ENCODE measurements at places on chromosomes 2 and 18.
A peak's percentile ranks its signal among the peaks of the same experiment; 100 is the strongest.

DNA sequence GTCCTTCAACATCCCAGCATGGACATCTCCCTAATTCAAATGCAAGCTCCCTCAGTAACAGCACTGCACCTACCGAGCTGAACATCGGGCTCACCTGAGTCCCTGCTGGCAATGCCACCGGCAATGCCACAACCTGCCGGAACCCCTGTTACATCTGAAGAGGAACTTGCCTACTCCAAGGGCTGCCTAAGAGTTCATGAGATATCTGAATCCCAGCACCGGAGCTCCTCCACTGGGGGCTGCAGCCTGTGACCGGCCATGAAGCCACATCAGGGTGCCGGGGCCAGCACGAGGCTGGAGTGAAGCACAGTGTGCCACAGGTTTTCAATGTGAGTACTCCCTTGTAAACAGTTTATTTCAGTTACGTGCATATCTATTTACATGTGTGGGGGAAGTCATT is 152.9 kb downstream of the EIPR1 start:
- DNase-seq, result no peak

GRCh38 chr18:37980556-37980955 is 415.0 kb upstream of the CELF4 start:
- DNase-seq, result no peak

DNA sequence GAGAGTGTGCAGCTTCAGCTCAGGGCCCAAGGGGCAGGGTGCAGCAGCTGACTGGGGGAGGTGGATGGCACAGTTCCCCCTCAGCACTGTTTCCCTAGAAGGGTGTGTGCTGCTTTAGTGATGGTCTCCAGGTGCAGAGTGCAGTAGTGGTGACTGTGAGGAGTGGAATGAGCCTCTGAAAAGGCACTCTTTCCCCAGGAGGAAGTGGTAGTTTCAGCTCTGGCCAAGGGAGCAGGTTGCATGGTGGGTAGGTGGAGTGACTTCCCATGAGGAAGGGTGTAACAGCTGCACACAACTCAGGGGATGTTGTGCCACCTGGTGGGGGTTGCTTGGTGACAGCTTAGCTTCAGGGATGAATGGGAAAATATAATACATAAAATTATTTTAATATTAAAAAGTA is 251.5 kb upstream of the NXPH2 start:
- no peak for DNase-seq

- DNase-seq, result no peak
Observed at GRCh38 chr18:13302457-13303225, 84.1 kb downstream of the LDLRAD4 start.

- no peak for DNase-seq
Observed at GRCh38 chr2:85704800-85705679, 10.9 kb downstream of the GNLY start.

DNA sequence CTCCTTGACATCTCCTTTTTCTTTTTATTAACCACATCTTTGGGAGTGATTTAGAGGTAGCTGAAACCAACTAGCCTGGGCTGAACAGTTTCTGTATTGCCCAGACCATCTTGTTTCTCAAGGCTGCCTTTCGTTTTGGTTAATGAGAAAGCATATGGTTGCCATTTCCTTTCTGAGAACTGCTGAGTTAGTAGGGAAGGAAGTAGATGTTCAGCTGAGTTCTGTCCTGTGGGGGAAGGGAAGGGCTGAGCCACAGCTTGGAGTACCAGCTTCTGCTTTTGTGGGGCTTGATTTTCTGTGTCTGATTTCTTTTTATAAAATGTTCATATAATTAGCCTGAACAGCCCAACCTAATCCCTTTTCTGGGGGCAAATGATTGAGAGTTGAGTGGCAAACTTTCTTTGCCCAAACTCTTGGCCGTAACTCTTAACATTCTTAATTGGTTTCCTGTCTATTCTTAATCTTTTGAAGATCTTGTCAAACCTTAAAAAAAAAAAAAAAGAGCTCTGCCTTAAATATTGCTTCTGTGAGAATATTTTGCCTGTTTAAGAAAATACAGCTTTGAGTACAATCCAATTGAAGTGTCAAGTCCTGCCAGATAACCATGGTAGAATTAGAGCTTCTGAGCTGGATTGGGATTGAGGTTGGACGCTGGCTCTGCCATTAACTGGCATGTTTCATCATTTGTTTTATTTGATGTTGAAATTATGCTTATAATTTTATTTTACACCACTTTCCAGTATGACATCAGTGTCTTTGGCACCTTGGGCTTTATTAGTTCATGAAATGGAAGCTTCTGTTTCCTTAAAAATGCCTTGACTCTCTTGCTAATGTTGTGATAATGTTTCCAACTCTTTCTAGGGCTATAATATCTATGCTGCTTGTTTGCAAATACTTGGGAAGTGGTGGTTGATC is 1.9 kb upstream of the NABP1 start:
- peak; percentile 35 for DNase-seq

- no peak for DNase-seq
Observed at GRCh38 chr2:218009765-218010139, 7.0 kb upstream of the TNS1 start.

GRCh38 chr18:76658627-76659026 is 163.6 kb upstream of the ZNF516 start:
- peak; percentile 55 for DNase-seq

DNA sequence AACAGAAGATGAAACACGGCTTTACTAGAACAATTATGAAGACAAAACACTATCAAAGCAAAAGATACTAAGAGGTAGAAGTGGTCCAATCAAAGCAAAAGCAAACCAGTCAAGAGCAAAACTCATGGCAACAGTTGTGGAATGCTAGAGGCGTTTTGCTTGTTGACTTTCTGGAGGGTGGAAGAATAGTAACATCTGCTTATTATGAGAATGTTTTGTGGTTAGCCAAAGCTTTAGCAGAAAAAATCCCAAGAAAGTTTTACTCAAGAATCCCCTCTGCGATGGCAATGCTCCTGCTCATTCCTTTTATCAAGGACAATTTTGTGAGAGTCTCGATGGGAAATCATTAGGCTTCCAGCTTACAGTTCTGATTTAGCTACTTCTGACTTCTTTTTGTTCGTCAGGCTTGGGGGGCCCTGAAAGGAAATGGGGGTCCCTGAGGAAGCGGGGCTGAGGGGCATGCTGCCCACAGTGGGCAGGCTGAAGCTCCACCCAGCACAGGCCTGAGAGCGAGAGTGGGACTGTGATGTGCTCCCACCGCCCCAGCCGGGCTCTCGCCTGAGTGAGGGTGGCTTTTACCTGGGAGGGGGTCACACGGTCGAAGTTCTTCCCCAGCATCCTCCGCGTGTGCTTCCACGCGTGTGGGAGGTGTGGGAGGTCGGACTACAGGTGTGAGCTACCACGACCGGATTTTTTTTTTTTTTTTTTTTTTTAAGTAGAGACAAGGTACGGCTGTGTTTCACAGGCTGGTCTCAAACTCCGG is 49.0 kb upstream of the MC4R start:
- no peak for DNase-seq

GRCh38 chr2:68849579-68850030 is 21.6 kb downstream of the BMP10 start:
- DNase-seq, result no peak

- no peak for DNase-seq
Observed at GRCh38 chr2:238320648-238321281, 447 bp downstream of the TRAF3IP1 start.

DNA sequence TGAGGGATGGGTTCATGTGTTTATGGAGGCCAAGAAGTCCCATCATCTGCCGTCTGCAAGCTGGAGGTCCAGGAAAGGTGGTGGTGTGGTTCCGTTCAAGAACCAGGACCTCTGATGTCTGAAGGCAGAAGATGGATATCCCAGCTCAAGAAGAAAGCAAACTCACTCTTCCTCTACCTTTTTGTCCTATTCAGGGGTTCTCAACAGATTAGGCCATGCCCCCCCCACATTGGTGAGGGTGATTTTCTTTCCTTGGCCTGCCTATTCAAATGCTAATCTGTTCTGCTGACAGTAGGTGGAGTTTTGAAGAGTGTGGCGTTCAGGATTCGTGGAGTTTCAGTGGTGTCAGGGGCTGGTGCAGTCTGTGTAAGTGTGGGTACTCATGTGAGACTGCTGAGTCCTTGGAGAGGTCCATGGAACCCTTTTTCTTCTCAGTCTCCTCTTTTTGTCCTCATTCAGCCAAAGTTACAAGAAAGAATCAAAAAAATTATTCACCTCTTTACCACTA is 5.9 kb downstream of the MSL3B start:
- DNase-seq, result no peak

GRCh38 chr18:13612196-13612997 is 114.0 kb downstream of the FAM210A start:
- peak; percentile 76 for DNase-seq

- DNase-seq, result no peak
Observed at GRCh38 chr2:238803996-238804870, 43.7 kb upstream of the TWIST2 start.

DNA sequence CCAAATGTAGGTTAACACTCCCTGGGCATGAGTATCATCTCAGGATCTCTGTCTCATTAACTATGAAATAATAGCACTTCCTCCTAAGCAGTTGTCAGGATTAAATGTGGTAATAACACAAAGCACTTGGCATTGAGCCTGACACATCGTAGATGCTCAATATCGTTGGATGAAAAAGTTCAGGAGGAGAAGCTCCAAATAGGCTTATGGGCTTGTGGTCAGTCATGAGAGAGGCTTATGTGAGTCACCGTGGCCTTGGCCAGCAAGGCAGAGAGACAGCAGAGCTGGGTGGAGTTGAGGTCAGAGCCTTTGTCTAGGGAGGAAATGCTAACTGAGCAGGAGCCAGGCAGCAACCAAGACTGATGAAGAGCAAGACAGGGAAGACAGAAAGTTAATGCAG is 68.3 kb upstream of the PPM1B start:
- DNase-seq, result no peak

GRCh38 chr2:26178246-26178645 is 5.4 kb downstream of the GAREM2 start:
- DNase-seq, result no peak

- DNase-seq, result peak; percentile 21
Observed at GRCh38 chr2:111117598-111118480, 2.9 kb upstream of the BCL2L11 start.

DNA sequence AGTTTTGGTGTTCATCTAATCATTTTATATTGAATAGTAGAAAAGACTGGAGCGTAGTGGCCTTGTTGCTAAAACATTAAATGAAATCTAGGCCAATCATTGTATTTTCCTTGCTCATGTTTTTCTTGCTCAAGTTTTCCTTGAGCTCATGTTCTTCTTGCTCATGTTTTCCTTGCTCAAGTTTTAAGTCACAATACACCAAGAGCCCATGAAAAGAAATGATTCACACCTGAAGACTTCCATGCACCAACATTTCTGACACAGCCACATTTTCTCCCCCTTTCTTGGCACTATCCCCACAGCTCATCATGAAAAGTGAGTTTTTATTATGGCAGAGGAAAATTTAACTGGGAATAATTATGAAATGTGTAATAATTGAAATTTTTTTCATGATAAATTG is 92.0 kb downstream of the LRP1B start:
- DNase-seq, result no peak

GRCh38 chr2:28665041-28665704 is 86.5 kb upstream of the PPP1CB start:
- no peak for DNase-seq

Data from stimulated activated CD8-positive, alpha-beta memory T cell treated with anti-CD3 and anti-CD28 coated beads, Interleukin-15, amount 100 ng/mL, for 48 hours (primary cell).